ENCODE measurements at places on chromosomes 13 and 19.

DNA sequence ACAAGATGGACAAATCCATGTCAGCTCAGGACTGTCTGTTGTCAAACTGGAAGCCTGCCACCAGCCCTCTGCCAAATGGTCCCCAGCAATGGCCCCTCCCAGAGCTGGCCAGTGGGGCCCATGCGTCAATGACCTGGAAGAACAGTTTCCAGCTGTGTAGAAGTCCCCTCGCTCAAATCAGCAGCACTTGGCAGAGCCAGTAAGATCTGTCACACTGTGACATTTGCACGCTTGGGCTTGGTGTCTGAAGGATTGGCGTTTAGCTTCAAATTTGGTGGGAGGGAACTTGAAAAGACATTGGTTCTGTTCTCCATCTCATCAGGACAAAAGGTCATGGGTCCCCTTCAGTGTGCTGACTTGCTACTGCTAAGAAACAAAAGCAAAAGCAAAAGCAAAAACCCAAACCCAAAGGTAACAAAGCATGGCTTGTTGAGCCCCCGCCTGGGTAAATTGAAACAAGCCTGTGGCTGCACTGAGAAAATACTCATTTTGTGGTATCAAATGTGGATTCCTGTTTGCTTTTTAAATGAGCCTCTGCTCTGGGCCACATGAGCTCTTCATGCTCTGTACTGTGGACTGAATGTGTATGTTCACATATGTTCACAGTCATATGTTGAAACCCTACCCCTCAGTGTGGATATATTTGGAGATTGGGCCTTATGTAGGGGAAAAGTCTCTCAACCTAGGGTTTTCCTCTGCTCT is 253.6 kb upstream of the MAB21L1 start:
- DNase-seq = no peak

DNA sequence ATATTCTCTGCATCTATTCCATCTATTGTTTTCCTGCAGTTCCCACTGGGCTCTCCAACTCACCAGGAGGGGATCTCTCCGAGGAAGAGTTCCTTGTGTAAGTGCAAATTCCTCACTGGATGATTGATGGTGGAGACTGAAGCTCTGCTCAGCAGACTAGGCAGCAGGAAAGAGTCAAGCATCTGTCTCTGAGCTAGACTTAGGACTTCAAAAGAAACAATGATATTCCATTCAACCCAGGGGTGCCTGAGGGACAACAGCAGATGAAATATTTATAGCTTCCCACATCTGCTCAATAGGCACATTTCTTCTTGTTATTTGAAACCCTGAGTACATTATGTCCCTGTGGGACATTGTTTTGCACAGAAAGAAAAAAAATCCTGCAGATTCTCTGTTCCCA is at the start of the genes OR7A5 and OR7C1:
Gene OR7A5 (minus strand): TSS at position 175 of the 400 bp plus-strand sequence. CDS start 6,944 bp downstream, outside the sequence.
Gene OR7C1 (minus strand): TSS at position 175 of the 400 bp plus-strand sequence. CDS start 35,049 bp downstream, outside the sequence.
- DNase-seq = no peak

DNA sequence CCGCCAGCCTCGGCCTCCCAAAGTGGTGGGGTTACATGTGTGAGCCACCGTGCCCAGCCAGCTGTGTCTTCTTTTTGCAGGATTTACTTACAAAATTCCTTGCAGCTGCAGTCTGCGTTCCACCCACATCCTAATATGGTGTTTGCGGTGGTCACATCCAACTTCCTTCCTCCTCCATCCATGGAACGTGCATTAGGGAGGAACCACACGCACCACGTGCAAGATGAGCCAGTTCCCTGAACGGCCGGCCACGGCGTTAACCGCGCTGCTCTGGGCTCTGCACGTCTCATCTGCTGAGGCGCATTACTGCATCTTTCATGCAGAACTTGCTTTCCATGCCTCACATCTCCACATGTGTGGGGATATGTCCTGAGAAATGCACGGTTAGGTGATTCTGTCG is 13.0 kb upstream of the SIGLEC11 start:
- DNase-seq = no peak

- DNase-seq = no peak
Observed at GRCh38 chr13:27018882-27019281, 152.7 kb downstream of the USP12 start.

DNA sequence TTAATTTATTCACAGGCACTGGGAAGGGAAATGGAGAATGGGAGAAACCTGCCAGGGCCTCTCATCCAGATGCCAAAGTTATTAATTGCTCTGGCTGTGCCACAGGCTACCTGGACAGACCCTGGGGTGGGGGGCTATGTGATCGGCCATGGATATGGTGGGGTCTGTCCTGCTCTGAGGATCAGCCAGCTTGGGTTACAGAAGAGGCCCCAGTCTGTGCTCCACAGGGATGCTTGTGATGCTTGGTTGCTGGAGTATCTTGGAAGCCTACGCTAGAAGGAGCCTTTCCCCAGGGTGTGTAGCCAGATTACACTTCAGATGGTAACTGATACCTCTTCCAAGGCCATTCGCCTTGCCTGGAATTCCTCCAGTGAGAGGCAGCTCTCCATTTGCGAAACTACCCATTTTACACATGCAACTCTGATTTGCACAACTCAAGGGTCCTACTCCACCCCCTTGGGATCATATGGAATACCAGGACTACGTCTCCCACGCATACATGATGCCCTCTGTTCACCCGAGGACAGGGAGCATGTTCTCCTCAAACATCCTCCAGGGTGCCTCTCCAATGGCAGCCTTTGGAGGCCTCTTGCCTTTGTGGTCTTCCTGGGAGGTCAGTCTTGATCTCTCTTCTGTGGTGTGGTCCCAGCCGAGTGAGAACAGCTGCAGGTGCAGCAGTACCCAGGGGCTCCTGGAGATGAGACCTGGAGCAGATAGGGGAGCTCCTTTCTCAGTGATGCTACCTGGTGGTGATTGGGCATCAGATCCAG is 186.6 kb upstream of the TSHZ3 start:
- no peak for DNase-seq

DNA sequence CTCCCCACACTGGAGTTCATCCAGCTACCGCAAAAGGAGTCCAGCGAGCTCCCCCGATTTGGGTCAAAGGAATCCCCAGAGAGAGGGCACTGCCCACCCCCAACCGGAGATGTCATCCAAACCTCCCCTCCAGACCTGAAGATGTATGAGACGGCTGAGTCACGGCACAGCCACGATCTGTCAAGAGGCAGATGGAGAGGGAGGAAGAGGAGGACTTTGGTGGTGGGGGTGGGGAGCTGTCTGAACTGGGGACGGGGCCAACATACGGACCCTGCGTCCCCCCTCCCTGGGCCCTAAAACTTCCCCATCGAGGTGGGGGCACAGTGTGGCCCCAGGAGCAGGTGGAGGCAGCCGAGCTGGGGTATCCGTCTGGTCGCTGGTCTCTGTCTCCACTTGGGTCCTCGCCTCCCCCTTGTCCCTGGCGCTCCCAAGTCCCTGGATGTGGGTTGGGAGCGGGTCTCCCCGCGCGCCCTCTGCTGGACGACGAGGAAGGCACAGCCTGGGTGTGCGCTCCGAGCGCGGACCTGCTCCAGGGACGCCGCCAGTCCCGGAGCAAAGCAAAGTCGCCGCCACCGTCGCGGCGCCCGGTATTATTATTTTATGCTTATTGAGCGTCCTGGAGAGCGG is 3.8 kb downstream of the PDE4A start:
- peak; percentile 74 for DNase-seq

DNA sequence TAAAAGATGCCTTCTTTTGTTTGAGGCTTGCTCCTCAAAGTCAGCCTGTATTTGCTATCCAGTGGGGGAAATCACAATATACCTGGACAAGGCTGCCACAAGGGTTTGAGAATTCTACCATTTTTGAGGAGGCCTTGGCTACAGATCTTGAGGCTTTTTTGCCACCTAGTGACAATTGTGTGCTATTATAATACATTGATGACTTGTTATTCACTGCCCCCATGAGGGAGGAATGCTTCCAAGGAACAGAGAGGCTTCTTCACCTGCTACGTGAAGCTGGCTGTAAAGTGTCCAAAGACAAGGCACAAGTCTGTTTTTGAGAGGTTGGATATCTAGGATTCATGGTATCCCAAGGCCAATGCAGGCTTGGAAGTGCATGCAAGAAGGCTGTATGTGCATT is 72.5 kb downstream of the ZNF708 start:
- DNase-seq = no peak

- no peak for DNase-seq
Observed at GRCh38 chr19:52221831-52222375, 32.1 kb downstream of the PPP2R1A start.

DNA sequence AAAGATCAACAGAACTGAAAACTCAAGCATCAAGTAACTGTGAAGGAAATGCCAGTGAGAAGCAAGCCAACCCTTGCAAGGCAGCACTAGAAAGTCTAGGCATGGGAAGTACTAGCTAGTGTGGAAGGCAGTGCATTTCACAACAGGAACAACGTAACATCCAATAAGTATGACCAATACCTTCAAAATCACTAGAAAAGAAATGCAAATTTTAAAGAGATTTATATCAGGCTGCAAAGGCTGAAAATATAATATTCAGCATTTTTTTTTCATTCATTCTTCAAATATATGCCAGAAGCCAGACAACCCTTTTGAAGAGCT is 121.9 kb downstream of the DLEU7 start:
- DNase-seq = no peak

GRCh38 chr19:34788074-34788473 is 15.1 kb upstream of the ZNF599 start:
- DNase-seq = no peak

- DNase-seq = no peak
Observed at GRCh38 chr13:97858161-97858560, 95.3 kb upstream of the IPO5 start.

- DNase-seq = no peak
Observed at GRCh38 chr13:30796631-30797601, 61.6 kb downstream of the ALOX5AP start.

- no peak for DNase-seq
Observed at GRCh38 chr13:29454931-29455481, 140.5 kb downstream of the SLC7A1 start.

DNA sequence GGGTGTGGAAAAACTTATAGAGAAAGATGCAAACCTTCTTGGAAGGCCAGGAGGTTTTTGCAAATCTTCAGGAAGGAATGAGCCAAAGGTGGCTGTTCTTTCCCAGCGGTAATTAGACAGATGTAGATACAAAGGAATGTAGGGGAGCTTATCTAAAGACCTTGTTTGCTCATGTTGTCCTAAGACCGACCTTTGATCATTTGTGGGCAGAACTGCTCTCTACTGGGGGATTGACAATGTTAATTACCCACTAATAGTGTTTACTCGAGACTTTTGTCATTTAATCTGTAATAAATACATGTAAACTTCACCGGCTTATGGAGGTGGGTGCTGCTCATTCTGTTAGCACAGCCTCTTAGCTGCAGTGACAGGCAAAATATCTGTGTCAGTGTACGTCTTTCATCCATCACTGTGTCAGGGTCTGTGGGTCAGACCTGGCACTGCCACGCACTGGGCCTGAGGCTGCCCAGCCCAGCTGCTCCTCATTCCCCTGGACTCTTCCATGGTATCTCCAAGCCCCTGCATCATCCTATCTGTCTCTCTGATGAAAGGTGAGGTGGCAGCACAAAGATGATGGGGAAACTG is 68.3 kb downstream of the ZNF431 start:
- DNase-seq = no peak

DNA sequence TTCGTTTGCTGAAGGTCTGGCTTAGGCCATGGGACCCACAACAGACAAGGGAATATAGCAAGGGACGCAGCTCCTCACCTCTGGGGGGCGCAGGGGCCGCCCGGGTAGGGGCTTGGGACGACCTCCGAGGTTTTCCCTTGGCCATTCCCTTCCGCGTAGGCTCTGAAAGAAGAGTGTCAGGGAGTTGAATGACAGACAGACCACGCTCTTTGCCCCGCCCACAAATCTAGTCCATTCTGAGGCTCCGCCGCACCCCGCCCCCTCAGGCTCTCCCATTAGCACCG is 11.4 kb upstream of the ZNF414 start:
- DNase-seq = no peak

- no peak for DNase-seq
Observed at GRCh38 chr13:83839146-83839545, 43.1 kb downstream of the SLITRK1 start.

- DNase-seq = no peak
Observed at GRCh38 chr19:2221918-2222317, 14.2 kb downstream of the PLEKHJ1 start.

- no peak for DNase-seq
Observed at GRCh38 chr13:31675440-31675953, 63.8 kb upstream of the RXFP2 start.

DNA sequence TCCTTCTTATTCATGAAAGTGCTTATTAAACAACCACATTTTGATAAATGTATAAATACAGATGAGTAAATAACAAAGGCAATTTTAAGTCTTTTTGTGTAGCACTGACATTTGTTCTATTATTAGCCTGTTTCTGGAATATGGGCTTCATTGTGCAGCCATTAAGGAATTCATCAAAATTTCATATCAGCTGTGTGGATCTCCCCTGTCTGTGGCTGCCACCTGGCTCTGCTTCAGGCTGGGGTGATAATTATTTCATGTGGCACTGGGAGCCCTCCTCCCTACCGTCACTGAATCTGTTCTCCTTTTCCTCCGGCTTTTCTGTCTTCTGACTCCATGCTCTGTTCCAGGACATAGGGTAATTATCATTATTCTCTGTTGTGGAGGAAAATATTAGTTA is 57.1 kb downstream of the LMO7 start:
- DNase-seq = no peak

GRCh38 chr13:67554286-67554685 is 324.1 kb upstream of the PCDH9 start:
- no peak for DNase-seq

- no peak for DNase-seq
Observed at GRCh38 chr13:34002924-34003323, 185.0 kb downstream of the RFC3 start.

- no peak for DNase-seq
Observed at GRCh38 chr13:110698689-110699088, 7.2 kb downstream of the CARS2 start.

Measured in activated CD8-positive, alpha-beta T cell treated with anti-CD3 and anti-CD28 coated beads, Interleukin-2, amount 10 ng/mL, durations not matched to agents 7 days and 5 days (primary cell).